Caco-2 (cell line): ENCODE measurements at places on chromosomes 16 and 17. TPM values are rescaled to one million over a fixed set of nuclear protein-coding genes. Genes with fewer than 3 reads are reported as not detected.

Gene TMEM235
- total RNA-seq: not detected in 2 replicates

GRCh38 chr16:52366983-52367382 lies 180.0 kb downstream of the TOX3 start:
- no peak overlapping the region for H3K4me3 ChIP-seq
- no peak overlapping the region for H3K27ac ChIP-seq
- H3K4me1 ChIP-seq: no peaks in the 10 kb centered on the region
- DNase-seq: no peak

GRCh38 chr17:42846594-42847280 lies 2.4 kb downstream of the AOC2 start:
- no peak overlapping the region for H3K4me3 ChIP-seq
- H3K27me3 ChIP-seq: no peaks in the 10 kb centered on the region
- DNase-seq: no peak
- no peaks in the 10 kb centered on the region for H3K4me1 ChIP-seq

GRCh38 chr16:9434659-9435058 lies 343.2 kb downstream of the HAPSTR1 start:
- no peak for DNase-seq
- no peaks in the 10 kb centered on the region for H3K36me3 ChIP-seq
- no peaks in the 10 kb centered on the region for H3K4me1 ChIP-seq
- H3K4me3 ChIP-seq: no peak overlapping the region
- no peak overlapping the region for H3K27ac ChIP-seq

DNA sequence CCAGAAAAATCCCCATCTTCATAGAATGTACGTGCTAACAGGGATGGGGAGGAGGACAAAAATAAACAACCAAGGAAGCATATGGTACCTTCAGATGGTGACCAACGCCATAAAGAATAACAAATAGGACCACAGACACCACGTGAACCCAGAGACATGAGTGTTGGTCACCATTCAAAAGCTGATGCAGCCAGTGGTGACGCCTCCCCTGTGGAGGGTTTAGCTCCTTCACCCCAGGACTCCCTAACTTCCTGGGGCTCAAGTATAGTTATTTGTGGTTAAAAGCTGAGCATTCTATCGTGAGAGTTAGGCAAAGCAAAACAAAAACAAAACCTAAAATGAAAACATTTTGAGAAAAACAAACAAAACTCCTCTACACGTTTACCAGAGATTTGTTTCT lies 184.7 kb downstream of the SOX9 start:
- H3K27me3 ChIP-seq: no peaks in the 10 kb centered on the region
- H3K27ac ChIP-seq: no peak overlapping the region
- H3K4me3 ChIP-seq: no peak overlapping the region
- no peaks in the 10 kb centered on the region for H3K4me1 ChIP-seq
- DNase-seq: no peak

DNA sequence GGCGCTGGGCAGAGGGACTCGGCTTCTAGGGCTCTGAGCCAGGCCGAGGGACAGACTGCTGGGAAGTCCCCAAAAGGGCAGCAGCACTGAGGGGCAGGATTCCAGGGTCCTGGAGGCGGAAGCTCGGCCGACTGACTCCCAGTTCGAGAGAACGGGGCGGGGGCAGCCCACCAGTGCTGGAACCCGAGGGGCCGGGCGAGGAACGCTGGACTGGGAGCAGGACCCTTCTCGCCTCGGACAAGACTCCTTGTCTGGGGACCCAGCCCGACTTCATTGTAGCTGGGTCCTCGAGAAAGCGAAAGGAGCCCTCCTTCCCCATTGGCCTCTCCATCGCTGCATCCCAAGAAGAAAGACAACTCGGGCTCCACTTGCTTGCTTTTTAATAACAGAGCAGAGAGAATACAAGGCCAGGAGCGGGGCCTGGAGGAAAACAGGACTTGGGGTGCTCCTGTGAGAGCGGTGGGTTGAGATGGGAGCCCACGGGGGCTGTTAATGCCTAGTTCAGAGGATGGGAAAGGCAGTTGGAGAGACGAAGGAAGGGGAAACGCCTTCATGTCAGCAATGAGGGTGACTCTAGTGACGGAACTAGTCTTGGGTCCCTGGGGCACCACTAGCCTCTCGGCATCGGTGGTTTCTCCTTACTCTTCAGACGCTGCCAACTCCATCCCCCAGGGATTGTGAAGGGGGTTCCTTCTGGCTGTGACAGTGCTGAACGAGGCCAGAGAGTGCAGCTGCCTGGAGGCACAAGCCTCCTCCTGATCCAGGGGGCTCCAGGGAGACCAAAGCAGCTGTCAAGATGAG lies 492 bp upstream of the CAMTA2 start:
- H3K4me3 ChIP-seq: peak overlapping the region; percentile 60
- no peaks in the 10 kb centered on the region for H3K27me3 ChIP-seq
- no peak overlapping the region for H3K27ac ChIP-seq
- no peaks in the 10 kb centered on the region for H3K36me3 ChIP-seq
- no peak for DNase-seq

DNA sequence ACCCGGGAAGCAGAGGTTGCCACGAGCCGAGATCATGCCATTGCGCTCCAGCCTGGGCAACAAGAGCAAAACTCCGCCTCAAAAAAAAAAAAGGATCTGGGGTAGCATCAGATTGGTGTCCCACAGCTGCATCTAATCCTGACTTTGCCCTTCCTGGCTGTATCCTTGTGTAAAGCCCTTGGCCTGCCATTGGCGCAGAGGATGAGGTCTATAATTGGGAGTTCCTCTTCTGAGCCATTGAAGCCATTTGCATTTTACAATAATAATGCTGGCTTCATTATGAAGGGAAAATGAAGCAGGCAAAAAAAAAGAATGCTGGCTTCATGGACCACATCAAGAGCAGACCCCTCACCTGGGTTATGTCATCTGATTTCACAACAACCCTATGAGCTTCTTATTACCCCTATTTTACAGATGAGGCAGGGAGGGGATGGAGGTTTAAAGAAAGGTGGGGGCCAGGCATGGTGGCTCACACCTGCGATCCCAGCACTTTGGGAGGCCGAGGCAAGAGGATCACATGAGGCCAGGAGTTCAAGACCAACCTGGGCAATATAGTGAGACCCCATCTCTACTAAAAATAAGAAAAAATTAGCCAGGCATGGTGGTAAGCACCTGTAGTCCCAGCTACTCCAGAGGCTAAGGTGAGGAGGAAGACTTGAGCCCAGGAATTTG lies 1.2 kb upstream of the LITAFD start:
- no peak for DNase-seq
- peaks cover 27% of the 10 kb centered on the region for H3K4me1 ChIP-seq
- no peaks in the 10 kb centered on the region for H3K27me3 ChIP-seq
- H3K4me3 ChIP-seq: no peak overlapping the region

- DNase-seq: no peak
- H3K36me3 ChIP-seq: no peaks in the 10 kb centered on the region
- no peak overlapping the region for H3K4me3 ChIP-seq
- no peaks in the 10 kb centered on the region for H3K27me3 ChIP-seq
These were observed 178.5 kb upstream of the TBX2 start for GRCh38 chr17:61221181-61221580.

DNA sequence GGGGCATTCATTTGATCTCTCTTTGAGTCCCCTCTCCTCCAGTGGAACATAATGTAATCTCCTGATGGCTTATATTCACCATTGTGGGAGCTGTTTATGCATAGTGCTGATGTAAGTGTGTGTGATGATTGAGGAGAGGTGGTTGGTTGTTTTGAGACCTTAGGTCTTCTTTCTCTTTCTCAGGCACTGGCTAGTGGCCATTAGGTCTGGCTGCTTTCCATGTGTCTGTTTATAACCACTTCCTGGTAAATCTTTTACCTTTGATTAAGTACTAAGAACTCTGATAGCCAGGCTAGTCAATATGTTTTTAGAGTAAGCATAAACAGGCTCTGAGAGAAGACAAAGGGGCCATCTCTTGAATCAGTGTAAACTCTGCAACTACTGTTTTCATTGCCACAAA lies 27.9 kb downstream of the VAT1L start:
- H3K36me3 ChIP-seq: no peaks in the 10 kb centered on the region
- H3K4me3 ChIP-seq: no peak overlapping the region
- DNase-seq: no peak
- H3K27me3 ChIP-seq: no peaks in the 10 kb centered on the region

Gene ADAP2
- 1.8 and 3.1 TPM in 2 replicates for total RNA-seq

GRCh38 chr17:27810211-27810901 lies 10.0 kb upstream of the NOS2 start:
- H3K4me1 ChIP-seq: peaks cover 18% of the 10 kb centered on the region
- no peak overlapping the region for H3K27ac ChIP-seq
- H3K4me3 ChIP-seq: no peak overlapping the region
- no peaks in the 10 kb centered on the region for H3K27me3 ChIP-seq
- DNase-seq: no peak
- no peaks in the 10 kb centered on the region for H3K36me3 ChIP-seq

- no peaks in the 10 kb centered on the region for H3K4me1 ChIP-seq
- H3K27me3 ChIP-seq: no peaks in the 10 kb centered on the region
These were observed 151.3 kb upstream of the IRX3 start for GRCh38 chr16:54437921-54438320.

- no peak overlapping the region for H3K27ac ChIP-seq
- H3K27me3 ChIP-seq: no peaks in the 10 kb centered on the region
- no peak overlapping the region for H3K4me3 ChIP-seq
- no peak for DNase-seq
- no peaks in the 10 kb centered on the region for H3K36me3 ChIP-seq
- no peaks in the 10 kb centered on the region for H3K4me1 ChIP-seq
These were observed 49.1 kb downstream of the KATNIP start for GRCh38 chr16:27598931-27599565.

Gene ELMO3
- 27.8 and 28.7 TPM in 2 replicates for total RNA-seq

Gene TMC8
- total RNA-seq: not detected in 2 replicates

DNA sequence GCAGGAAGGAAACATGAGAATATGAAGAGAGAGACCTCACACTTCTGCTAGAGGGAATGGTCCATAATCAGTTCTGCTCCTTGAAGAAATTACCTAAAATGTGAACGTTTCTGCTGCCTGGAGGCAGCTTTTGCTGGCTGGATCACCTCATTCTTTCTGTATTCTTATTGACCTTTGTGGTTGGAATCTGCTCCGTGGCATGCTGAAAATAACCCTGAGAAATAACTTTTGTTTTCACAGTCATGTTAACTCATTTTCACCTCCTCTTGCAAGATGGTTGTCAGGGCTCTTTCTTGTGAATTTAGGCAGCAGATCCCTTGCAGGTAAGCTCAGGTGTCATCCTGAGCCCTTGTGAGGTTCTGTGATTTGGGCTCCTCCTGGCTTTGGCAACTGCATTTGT lies 70.2 kb downstream of the IRF8 start:
- no peak for DNase-seq
- no peaks in the 10 kb centered on the region for H3K27me3 ChIP-seq
- H3K4me1 ChIP-seq: peaks cover 38% of the 10 kb centered on the region
- no peaks in the 10 kb centered on the region for H3K36me3 ChIP-seq
- peak overlapping the region; percentile 0 for H3K27ac ChIP-seq

Gene PRCD
- not detected in 2 replicates for total RNA-seq

- no peaks in the 10 kb centered on the region for H3K4me1 ChIP-seq
- no peak for DNase-seq
- H3K27ac ChIP-seq: no peak overlapping the region
- H3K36me3 ChIP-seq: peaks cover 1% of the 10 kb centered on the region; the same call in 1 of the 2 replicates
These were observed 3.5 kb upstream of the BCL6B start for GRCh38 chr17:7019367-7019766.
